ENCODE measurements at places on chromosomes 1 and 21.

GRCh38 chr1:61121631-61122030 lies 39.3 kb downstream of the NFIA start:
- no peak for DNase-seq

DNA sequence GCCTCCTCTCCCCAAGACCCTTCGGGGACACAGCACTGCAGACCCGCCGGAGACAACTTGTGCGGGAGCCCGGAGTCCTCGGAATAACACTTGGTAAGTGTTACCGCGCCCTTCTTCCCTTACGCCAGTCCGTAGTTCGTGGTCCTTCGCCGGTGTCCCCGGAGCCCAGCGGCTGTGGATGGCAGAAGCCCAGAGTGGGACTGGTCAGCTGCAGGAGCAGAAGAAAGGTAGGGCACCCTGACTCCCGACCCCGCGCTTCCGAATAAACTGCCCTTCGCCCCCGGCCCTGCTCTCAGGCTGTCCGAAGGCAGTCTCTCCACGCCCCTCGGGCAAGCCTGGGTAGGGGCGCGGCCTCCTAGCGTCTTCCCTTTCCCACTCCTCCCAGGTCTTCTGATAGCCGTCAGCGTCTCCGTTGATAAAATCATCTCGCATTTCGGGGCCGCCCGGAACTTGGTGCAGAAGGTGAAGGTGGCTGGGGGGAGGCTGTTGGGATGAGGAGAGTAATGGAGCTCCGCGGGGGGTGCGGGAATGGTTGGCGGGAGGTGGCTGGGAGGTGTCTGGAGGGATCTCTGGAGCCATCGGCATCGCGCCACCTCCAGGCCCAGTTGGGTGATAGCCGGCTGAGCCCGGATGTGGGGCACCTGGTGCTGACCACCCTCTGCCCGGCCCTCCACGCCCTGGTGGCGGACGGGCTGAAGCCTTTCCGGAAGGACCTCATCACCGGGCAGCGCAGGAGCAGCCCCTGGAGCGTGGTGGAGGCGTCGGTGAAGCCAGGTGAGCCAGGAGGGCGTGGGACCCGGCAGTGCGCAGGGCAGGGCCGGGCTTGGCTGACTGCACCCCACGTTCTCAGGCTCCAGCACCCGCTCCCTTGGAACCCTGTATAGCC lies 4.3 kb downstream of the RUSC1 start:
- no peak for DNase-seq

DNA sequence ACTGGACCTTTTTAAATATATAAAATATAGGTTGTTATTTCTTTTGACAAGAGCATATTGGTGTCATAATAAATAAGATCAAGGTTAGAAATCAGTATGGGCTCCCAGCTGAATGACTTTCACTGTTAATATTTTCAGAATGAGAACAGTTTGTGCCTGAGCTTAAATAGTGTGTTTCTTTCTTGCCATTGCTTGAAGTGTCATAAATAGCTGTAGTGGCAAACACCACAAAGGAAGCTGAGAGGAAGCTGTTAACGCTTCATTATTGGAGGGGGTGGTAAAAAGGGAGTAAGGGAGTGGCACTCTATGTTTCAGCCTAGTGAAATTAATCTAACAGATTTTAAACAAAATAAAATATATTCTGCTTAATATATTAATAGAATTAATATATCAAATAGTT lies 1089.8 kb upstream of the NCAM2 start:
- DNase-seq: no peak

DNA sequence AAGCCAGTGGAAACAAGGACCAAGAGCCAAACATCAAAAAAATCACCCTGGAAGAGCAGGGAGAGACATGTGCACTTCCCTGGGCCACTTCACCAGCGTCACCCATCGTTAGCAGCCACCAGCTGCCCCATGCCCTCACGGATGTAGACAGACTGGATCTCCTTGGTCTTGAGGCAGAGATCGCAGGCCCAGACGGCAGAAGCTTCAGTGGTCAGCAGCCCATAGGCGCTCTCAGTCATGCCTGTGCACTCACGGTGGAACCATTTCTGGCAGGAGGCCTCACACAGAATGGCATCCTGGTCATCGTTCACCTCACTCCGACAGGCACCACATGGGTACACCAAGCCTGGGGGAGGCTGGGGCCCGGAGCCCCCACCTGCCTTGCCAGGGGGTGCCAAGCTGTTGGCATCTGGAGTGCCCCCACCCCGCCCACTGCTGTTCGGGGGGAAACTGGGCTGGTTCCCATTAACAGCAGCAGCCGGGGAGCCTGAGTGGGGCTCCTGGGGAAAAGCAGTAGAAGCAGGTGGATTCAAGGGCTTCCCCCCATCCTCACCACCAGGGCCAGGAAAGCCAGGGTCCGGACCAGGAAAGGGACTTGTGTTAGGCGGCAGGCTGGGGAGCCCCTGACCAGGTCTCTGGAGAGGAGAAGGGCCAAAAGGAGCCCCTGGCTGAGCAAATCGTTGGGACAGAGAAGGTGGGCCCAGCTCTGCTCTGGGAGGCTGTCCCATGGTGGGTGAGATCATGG lies 2.7 kb downstream of the PYGO2 start:
- DNase-seq: no peak

DNA sequence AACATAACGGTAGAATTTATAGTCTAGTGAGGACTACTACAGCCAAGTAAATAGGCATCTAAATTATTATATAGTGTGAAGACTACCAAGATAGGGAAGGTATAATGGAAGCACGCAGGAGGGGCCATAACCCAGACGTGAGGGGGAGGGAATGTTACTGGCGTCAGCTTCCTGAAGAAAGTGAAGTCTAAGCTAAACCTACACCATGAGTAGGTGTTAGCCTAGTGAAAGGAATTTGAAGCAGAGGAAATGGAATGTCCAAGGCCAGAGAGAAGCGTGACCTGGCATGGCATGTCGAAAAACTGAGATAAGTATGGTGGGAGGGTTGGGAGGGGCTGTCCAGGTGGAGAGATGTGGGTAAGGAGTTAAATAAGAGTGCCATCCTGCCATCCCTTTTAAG lies 140.5 kb downstream of the SLC44A5 start:
- DNase-seq: no peak

Data from activated CD4-positive, CD25-positive, alpha-beta regulatory T cell treated with anti-CD3 and anti-CD28 coated beads, Interleukin-2, amount 50 U/mL, for 16 hours (primary cell).